Muscle of back (tissue), 13 donors: ENCODE measurements at places on chromosomes 6 and 20. TPM values are rescaled to one million over a fixed set of nuclear protein-coding genes. Genes with fewer than 3 reads are reported as not detected.
A peak's percentile ranks its signal among the peaks of the same experiment; 100 is the strongest.

DNA sequence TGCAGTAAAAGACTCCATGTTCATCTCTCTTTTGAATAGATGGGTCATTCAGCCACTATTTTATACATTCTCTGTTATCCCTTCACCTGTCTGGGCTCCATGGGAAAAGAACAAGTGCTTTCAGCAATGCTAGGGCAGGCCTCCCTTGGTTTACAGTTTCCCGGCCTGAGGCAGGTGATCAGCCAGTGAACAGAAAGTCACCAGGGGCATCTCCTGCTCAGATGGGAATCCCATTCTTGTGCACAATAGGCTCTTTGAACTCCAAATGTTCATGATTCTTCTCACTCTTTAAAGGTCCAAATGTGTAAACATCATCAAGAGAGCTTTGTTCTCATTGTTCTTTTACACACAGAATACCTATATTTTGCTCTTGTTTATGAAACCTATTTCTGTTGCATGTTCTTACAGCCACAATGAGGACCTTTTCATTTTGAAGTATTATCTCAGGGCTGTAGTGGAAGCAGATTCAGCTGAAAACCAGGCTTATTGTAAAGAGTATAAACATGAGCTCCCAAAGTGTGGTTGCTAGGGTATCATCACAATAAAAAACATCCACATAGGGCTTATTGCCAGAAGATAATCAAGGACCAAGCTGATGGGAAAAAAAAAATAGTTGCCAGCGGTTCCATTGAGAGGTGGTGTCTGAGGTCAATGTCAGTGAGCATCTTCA lies 267.1 kb upstream of the SGK1 start:
- no peak for DNase-seq

DNA sequence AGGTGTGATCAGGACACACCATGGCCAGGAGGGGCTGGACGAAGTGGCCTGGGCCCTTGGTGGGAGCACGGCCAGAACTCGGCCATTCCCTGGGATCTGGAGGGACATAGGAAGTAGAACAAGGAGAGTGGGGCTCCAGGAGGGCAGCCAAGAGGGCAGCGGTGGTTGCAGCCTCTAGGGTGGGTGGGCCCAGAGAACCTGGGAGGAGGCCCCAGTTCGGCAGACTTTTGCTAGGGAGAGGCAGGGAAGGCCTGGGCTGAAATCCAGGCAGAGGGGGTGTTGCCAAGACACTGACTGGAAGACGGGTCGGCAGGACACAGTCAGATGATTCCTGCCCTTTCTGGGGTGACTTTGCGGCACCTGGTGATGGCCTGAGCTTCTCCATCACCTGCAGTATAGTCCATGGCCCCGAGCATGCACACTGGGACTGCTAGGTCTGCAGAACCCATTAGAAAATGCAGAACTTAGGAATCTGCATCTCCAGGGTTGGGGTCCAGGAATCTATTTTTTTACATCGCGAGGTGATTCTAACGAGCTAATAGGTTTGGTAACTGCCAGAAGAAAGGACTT lies 224.8 kb downstream of the SYNDIG1 start:
- no peak for DNase-seq

DNA sequence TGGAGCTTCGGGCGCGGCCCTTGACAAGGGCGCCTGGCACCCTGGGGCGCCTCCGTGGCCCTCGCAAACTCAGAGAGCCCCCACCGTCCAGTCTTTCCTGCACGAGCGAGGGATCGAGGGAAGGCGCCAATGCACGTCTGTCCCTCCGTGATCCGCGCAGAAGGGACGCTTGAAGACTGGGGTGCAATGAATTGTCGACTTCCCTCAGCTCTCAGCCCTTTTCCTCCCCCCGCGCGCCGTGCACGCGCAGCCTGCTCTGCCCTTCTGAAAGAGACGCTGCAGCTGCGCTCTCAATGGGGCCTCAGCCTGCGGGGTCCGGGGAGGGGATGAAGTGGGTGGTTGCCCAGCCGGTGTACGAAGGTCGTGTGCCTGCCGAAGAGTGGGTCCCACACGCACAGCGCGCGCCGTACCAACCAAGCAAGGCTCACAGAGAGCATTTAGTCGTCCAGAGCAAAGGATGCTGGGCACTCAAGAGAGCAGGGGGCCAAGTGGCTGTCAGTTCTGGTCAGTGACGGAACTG lies 5.5 kb upstream of the SOX4 start:
- peak; percentile 96 for DNase-seq

DNA sequence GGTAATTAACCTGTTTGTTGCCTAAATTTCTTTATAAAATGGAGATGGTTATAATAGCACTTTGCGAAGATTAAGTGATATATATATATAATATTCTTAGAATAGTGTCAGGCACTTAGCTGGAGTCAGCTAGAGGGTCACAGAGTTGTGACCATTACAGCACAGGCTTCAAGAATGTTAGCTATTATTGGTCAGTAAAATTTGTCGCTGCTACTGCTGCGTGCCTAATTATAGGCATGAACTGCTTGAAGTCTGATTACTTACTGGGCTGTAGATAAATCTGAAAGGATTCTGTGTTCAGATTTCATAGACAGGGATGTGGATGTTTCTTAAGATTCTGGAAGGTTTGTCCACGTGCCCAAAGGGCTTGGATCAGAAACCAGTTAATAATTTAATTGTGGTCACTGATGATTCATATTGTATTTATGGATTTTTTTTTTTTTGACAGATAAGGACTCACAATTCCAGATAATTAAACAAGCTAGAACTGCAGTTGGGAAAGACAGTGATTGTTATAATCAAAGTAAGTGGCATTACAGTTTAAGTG lies 4.7 kb downstream of the SNRNP48 start:
- DNase-seq = no peak

GRCh38 chr20:57500962-57501361 lies 24.0 kb downstream of the CTCFL start:
- DNase-seq = no peak

GRCh38 chr6:12927746-12928145 lies 211.2 kb downstream of the PHACTR1 start:
- DNase-seq = no peak

GRCh38 chr20:34888468-34888867 lies 12.1 kb downstream of the ACSS2 start:
- DNase-seq = no peak

DNA sequence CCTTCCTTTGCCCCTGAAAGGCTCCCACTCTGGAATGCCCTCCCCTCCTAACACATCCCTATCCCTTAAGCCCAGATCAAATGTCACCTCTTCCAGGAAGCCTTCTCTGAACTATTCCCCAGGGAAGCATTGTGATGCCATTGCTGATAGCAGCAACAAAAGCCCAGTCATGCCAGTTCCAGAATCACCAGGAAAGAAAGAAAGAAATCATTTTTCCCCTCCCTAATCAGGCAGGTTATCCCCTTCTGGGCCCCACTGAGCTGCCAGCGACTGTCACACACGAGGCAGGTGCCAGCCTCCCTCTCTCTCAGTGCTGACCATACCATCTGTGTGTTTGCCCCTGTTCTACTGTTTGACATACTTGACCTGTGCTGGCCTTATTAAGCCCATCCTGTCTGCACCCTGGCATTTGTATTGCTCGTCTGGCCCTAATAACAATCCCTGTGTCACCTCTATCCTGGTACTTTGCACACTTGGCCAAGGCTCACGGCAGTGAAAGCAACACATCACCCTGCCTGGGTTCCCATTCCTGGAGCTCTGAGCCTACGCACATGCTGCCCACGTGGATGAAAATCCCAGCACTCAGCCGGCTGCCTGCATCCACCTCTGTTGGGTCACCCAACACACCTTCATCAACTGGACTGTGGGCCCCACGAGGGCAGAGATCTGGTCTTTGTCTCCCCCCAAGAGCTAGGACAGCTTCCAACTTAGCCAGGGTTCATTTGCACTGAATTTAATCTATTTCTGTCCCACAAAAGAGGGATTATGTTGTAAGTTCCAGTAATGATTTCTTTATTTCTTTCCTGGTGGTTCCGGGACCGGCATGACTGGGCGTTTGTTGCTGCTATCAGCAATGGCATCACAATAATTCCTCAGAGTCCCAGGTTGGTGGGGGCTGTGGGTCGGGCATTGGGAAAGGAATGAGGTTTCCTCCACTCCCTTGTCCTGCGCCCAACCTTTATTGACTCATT lies 5.3 kb upstream of the BPIFB1 start:
- DNase-seq = no peak

GRCh38 chr20:37590938-37591490 lies 63.3 kb upstream of the BLCAP start:
- no peak for DNase-seq

DNA sequence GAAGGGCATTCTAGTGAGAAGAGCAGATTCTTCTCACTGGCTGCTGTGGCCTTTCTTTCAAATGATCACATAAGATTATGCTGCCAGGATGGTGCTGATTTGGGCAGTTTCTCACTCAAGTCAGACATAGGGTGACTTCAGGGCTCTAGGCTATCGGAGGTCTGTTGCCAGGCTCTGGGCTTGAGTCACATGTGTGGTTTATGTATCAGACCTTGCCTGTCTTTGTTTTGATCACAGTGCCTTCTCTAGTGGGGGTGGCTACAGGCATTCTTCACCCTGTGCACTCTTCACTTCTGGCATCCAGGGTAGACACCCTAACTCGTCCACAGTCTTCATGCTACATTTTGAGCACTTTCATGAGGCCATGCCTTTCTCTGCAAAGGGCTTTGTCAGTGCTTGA lies 823.7 kb upstream of the MAN1A1 start:
- no peak for DNase-seq

DNA sequence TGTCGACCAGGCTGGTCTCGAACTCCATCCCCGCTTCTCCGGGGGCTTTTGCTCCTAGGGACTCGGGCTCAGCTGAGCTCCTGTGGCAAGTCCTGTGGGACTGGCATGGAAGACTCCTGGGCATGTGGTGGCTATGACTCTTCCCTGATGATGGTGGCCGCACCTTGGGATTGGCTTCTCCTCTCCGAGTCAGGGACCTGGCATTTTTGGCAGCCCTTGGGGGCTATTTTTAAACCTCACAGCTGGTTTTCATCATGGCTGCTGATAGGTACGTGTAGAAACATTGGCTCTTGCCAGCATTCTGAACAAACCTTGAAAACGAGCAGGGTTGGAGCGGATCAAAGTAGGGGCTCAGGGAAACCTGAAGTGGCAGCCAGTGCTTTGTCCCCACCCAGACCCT lies 54.1 kb downstream of the RBM38 start:
- DNase-seq = no peak

GRCh38 chr20:31573555-31574321 lies 31.4 kb upstream of the ID1 start:
- DNase-seq = no peak

DNA sequence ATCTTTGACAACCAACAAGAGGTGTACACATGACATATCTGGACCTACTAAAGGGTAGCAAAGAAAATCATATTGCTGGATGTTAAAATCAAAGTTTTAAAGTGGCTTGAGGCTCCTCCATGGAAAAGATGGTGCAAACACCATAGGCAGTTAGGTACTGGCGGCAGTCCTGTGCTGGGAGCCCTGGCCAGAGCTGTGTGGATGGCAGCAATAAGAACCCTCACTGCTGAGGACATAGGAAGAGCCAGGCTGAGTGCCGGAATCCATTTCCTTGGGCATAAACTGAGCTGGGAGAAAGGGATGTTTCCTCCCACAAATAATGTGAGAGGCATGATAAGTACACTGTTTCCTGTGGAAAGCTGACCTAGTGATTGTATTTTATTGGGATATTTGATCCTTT lies 89.9 kb downstream of the ARID1B start:
- DNase-seq = no peak

- no peak for DNase-seq
Observed at GRCh38 chr6:71509191-71510005, 220.8 kb downstream of the OGFRL1 start.

- DNase-seq = no peak
Observed at GRCh38 chr6:7215798-7216231, 97.2 kb downstream of the SSR1 start.

- no peak for DNase-seq
Observed at GRCh38 chr6:71197267-71197666, 91.3 kb upstream of the OGFRL1 start.

GRCh38 chr20:19070681-19071445 lies 141.6 kb upstream of the SLC24A3 start:
- DNase-seq = no peak

- DNase-seq = peak; percentile 74
Observed at GRCh38 chr6:142728910-142729481, 216.0 kb downstream of the HIVEP2 start.

- no peak for DNase-seq
Observed at GRCh38 chr20:1278993-1279392, 12.9 kb downstream of the SNPH start.

DNA sequence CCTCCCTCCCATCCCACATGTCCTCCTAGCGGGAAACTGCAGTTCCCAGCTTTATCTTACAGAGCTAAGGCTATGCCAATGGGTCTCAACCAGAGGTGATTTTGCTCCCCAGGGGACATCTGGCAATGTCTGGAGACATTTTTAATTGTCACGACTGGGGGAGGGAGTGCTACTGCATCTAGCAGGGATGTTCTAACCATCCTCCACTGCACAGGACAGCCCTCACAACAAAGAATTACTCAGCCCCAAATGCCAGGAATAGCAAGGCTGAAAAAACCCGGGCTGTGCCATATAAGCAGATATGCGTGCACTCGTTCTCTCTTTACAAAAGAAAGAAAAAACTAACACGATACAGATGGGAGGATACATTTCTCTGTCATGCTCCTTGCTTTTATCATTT lies 8.5 kb downstream of the MRPS18A start:
- DNase-seq = no peak

GRCh38 chr6:24926192-24926591 lies 9.6 kb downstream of the RIPOR2 start:
- DNase-seq = no peak

The PNPLA1 gene
- polyA plus RNA-seq = not detected

The ADGRF4 gene
- 0.08 TPM for polyA plus RNA-seq

The PRPH2 gene
- 5.1 TPM for polyA plus RNA-seq

The SASH1 gene
- 52.8 TPM for polyA plus RNA-seq

The ID1 gene
- 23.4 TPM for polyA plus RNA-seq

The ECT2L gene
- 0.25 TPM for polyA plus RNA-seq

The ADISSP gene
- 22.6 TPM for polyA plus RNA-seq

The PACSIN1 gene
- polyA plus RNA-seq = 1.4 TPM

The MCCD1 gene
- polyA plus RNA-seq = not detected

The F13A1 gene
- polyA plus RNA-seq = 77.5 TPM

The GOPC gene
- 48.2 TPM for polyA plus RNA-seq
